NCI-H1092 (cell line): ENCODE measurements at places on chromosomes 7 and 10.

- no peak for DNase-seq
These were observed 120.9 kb upstream of the ZNF804B start for GRCh38 chr7:88638583-88638982.

DNA sequence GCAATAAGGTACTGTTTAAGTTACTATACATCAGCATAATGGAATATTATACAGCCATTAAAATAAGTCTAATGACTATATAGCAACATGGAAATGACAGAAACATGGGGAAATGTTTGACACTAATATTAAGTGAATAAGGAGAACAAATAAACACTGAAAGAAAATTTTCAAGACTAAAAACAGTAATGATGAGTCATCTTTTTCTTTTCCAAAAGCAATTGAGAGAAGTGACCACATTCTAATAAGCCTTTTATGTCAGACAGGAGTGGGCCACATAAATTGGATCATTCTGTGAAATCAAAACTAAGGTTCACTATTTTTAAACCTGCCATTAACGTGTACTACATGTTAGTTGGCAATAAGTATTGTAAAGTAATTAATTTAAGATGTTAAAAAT is 187.5 kb downstream of the AHR start:
- DNase-seq = no peak

DNA sequence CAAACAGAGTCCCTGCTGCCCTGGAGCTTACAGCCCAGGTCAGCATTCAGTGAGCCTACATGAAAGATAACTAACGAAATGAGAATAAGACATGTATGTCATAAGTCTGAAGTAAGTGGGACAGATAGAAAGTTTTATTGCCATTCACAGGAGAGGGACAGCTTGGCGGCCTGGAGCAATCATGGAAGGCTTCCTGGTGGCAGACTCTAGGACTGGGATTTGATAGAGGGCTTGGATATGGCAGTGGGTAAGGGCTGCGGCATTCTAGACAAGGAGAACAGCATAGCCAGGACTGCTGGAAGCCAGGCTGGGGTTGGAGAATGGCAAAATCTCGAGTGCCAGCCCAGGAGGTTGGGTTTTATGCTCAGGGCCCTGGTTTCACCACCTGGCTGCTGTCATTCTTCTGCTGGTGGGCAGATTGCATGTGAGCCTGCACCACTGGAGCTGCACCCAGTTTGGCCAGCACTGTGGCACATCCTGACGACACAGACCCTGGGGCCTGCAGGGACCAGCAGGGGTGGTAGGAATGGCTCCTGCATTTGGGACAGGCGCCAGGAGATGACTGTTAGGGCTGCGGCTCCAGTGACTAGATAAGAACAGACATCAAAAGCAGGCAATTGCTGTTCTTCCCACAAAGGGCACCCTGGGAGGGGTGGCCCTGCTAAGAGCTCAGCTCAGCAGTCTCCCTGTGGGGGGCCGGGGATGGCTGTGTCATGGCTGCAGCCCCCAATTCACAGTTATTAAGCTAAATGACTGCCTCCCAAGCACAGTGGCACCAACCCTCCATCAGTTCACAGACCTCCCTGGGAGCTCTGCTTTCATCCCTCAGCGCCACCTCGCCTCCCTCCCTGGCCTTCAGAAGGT is 161.1 kb downstream of the RPS24 start:
- DNase-seq = no peak

GRCh38 chr10:80197972-80198916 is 7.1 kb downstream of the ANXA11 start:
- no peak for DNase-seq

- DNase-seq = no peak
These were observed 80.8 kb downstream of the CYP26A1 start for GRCh38 chr10:93154531-93154930.

GRCh38 chr10:62880162-62880561 is 64.0 kb upstream of the EGR2 start:
- DNase-seq = no peak
